Activated gamma-delta T cell (primary cell): ENCODE measurements at places on chromosomes 12 and 14.
A peak's percentile ranks its signal among the peaks of the same experiment; 100 is the strongest.

DNA sequence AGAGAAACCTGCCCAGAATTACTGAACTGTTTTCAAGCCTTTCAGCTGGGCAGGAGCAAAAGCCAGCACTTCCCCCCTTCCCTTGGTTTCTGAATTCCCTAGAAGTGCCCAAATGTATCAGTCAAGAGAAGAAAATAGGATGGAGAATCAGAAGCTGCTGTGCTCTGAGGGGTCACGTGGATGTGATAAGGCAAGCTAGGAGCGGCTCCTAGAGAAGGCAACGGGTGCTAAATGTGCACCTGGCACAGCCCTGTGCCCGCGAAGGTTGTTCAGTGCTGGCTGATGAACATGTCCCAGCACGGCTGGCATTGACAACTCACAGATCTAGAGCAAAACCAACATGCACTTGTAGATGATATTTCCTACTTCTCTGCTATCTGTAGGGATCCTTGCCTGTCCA lies 8.3 kb downstream of the EMG1 start:
- no peak for DNase-seq

DNA sequence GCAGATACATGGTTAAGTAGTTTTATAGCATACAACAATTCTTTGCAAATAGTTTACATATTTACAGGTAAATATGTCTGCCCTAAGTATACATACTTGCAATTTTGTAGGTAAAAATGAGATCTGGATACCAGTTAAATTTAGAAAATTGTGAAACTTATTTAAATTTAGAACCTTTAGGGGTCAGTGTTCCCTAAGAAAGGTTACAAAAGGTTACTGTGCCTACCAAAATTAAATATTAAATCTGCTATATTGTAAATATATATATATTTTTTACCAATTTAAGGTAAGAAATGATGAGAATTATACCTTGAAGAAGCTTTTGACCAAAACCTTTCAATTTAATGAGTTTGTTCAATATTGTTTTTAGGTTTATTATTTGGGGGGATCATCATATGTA lies 54.0 kb downstream of the MIPOL1 start:
- no peak for DNase-seq

- peak; percentile 71 for DNase-seq
These were observed at the start of gene ZBTB42 for GRCh38 chr14:104800771-104801519. Gene ZBTB42 (plus strand): TSS chr14:104801101. CDS start chr14:104801198, 97 bp downstream.

DNA sequence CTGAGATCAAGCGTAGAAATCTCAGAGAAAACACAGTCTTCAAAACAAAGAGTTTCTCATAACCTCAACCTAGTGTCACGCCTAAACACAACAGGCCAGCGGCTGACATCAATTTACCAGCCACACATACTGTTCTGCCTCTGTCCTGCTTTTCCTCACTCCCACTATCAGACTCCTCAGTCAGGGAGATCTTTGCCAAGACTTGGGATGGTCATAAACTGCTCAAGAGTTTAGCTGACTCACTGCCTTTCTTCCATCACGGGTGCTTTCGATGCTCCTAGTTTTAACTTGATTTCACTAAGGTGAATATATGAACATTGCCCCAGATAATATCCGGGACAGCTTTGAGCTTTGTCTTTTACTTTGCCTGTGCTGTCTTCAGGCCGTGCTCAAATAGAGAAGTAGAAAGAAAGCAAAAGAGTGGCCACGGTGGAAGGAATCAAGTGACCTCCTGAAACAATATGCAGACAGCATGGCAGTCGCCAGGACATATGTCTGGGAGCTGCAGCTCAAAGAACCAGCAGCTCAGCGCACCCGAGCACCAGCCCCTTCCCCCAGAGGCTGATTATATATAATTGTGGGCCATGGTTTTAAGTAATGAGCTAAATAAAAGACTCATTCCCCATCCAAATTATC lies 12.1 kb downstream of the MDM1 start:
- no peak for DNase-seq

- DNase-seq, result no peak
These were observed 554 bp upstream of the TSPAN31 start for GRCh38 chr12:57744194-57744776.

DNA sequence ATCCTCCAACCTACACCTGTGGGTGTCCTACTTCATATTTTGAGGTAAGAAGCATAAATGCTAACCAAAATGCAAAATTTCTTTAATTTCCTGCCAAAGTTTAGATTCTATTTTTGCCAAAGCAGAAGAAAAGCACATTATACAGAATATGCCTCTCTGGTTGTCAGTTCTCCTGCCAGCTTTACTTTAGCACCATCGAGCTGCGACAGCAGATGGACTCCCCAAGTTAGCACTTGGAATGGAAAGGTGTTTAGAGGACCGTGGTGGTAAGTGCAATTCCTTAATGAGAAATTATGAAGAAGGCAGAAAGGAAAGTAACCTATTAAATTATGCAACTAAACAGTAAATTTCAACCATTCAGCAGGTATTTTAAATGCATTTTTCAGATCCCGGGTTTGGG lies 326.6 kb downstream of the RERGL start:
- DNase-seq, result no peak

GRCh38 chr12:3458041-3458440 lies 33.0 kb upstream of the PRMT8 start:
- DNase-seq, result no peak

- DNase-seq, result no peak
These were observed 12.7 kb upstream of the RIMKLB start for GRCh38 chr12:8685051-8685450.

GRCh38 chr12:110906083-110906482 lies 14.3 kb downstream of the MYL2 start:
- no peak for DNase-seq

- no peak for DNase-seq
These were observed 57.0 kb upstream of the KRR1 start for GRCh38 chr12:75568393-75568792.

GRCh38 chr12:28164644-28165275 lies 25.5 kb upstream of the CCDC91 start:
- no peak for DNase-seq

GRCh38 chr14:103108749-103109207 lies 14.3 kb downstream of the EXOC3L4 start:
- no peak for DNase-seq

GRCh38 chr12:106601031-106601430 lies 18.2 kb downstream of the RFX4 start:
- DNase-seq, result no peak

DNA sequence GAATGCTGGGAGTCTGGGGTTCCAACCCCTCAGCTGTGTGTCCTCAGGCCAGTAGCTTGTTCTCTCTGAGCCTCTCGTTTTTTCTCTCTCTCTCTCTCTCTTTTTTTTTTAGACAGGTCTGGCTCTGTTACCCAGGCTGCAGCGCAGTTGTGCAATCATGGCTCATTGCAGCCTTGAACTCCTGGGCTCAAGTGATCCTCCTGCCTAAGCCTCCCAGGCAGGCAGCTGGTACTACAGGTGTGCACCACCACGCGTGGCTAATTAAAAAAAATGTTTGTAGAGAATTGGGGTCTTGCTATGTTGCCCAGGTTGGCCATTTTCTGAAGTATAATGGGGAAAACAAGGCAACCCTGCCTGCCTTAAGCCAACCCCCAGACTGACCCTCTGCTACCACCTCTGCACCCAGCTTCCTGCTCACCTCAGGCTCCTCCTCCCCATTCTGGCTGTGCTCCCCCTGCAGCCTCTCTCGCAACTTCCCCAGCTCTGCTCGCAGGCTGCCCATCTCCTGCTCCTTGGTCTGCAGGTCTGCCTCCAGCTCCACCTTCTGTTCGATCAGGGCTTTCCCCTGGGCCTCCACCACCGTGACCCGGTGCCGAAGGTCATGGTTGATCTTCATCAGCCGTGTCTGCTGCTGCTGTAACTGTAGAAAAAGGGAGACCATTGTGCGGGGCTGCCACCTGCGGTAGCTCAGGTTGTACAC lies 35.2 kb downstream of the RILPL1 start:
- no peak for DNase-seq

GRCh38 chr12:106285982-106286381 lies 16.6 kb upstream of the TCP11L2 start:
- no peak for DNase-seq

DNA sequence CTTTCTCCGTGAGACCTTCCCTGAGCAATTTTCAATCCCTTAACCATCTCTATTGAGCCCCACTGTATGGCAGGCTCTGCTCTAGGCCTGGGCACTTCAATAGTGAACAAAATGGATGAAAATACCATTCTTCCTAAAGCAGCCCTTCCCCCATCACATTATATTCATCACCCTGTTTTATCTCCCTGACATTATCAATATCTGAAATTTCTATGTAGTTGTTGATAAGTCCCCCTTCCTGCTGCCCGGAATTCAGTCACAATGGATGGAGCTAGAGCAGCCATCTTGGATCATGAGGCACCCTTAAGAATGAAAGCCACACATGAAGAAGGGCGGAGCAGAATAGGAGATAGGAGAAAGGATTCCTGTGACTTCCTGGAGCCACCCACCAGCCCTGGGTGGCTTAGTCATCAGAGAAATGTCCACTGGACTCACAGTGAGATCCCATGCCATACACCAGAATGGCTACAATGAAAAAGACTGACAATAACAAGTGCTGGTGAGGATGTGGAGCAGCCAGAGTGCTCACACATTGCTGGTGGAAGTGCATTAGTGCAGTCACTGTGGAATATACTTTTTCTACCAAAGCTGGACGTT lies 33.9 kb downstream of the SCARB1 start:
- DNase-seq, result no peak

DNA sequence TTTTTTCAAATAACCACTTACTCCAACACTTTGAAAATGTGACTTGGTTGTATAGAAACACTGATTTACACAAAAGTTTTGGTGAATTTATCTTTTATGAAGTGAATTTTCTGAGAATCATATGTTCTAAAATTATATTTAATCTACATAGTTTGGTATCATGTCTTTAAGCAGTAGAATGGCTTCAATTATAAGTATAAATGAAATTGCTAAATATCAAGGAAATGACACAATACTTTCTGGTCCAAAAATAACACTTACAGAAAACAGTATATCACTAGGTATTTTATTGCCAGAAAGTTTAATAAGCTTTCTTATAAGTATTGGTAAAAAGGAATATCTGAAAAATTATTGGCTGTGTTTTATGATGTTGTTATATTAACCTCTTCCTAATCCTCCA lies 90.9 kb downstream of the SRGAP1 start:
- no peak for DNase-seq

GRCh38 chr14:97641827-97642226 lies 844.6 kb downstream of the VRK1 start:
- DNase-seq, result no peak

DNA sequence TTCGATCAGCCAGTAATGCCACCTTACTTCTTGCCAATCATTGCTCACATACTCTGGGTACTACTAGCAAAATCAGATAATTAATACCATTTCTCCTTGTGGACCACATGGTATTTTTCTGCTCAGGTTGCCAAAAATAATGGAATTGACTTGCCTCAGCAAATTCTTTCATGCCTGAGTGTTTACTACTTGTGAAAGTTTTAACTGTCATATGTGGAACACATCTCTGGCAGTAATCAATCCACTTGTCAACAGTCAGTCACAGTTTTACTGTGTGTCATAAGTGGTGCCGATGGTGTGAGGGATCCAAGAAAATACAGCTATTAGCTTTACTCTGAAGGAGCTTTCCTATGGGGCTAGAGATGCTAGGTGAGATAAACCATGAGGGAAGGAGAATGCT lies 55.3 kb upstream of the ATF1 start:
- DNase-seq, result no peak

DNA sequence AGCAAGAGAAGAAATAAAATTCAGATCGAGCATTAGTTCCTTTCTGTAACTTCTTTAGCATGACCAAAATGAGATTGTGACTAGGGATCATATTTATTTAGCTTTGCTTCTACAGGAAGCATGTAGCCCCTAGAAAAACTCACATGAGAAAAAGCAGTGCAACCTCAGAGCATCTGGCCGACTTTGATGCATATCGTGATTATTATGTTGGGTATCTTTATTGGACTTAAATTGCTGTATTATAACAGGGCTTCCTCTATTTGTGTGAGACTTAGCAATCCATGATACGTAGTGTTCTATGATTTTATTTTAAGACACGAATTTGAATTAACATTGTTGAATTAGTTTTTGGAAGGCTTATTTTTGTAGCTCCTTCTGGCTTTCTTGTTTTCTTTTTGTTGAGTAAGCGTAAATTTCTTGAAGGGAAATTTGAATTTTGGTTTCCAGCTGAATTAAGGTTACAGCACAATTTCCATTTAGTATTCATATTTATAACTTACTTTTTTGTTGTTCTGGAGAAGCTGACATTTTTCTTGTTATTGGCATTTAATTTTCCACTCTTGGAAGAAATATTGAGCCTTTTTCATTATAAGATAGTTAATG lies 33.9 kb downstream of the WASHC4 start:
- DNase-seq, result no peak

GRCh38 chr12:72498354-72498753 lies 226.2 kb downstream of the TRHDE start:
- no peak for DNase-seq

GRCh38 chr14:50776522-50776921 lies 54.4 kb downstream of the NIN start:
- DNase-seq, result no peak

GRCh38 chr12:33012226-33012625 lies 115.6 kb upstream of the PKP2 start:
- no peak for DNase-seq

GRCh38 chr14:105146181-105146975 lies 22.2 kb downstream of the JAG2 start:
- no peak for DNase-seq

- no peak for DNase-seq
These were observed 5.5 kb upstream of the KRT79 start for GRCh38 chr12:52839436-52840105.

GRCh38 chr14:104438166-104438887 lies 141.2 kb upstream of the C14orf180 start:
- no peak for DNase-seq

DNA sequence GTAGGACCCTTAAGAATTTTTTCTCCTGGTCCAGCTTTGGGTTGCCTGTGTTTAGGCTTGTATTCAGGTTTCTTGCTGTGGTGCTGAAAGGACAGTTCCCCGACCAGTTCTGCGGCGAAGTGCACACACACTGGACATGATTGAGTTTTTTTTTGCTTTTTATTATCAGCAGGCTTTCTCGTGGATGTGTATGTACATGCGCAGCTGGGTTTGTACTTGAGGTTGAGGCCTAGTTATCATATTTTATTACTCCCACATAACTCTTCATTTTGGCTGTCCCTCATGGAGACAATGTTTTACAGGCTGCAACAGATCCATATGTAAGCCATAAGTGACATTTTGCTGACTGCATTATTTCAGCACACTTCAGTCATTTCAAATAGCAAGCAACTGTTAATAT lies 2.5 kb downstream of the SCN8A start:
- no peak for DNase-seq

DNA sequence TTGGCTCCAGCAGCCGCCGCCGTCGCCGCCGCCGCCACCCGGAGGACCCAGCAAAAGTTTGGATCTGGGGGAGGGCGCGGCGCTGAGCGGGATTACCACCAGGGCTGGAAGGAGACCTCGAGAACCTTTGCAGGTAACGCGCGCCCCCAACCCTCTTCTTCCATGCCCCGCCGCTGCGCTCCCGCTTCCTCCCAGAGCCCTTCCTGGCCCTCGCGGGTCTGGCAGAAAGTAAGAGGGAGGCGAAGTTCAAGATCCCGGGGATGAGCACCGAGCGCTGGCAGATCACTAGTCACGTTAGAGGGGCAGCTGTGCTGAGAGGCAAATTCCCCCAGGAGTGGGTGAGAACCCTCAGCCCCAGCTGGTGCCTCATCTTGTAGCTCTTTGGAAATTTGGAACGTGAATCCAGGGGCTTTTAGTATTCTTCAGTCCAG lies 3.9 kb downstream of the FLRT2 start:
- DNase-seq, result no peak
